ENCODE measurements at places on chromosomes 16 and 17. TPM values are rescaled to one million over a fixed set of nuclear protein-coding genes. Genes with fewer than 3 reads are reported as not detected.

NPIPA2 gene
- total RNA-seq = 5.6 TPM

CIBAR2 gene
- not detected for total RNA-seq

CD300H gene
- not detected for total RNA-seq

ADAM11 gene
- total RNA-seq = 0.28 TPM

TBC1D3H gene
- not detected for total RNA-seq

GP1BA gene
- 4.3 TPM for total RNA-seq

LGALS9 gene
- 102 TPM for total RNA-seq

ARL17B gene
- 18.6 TPM for total RNA-seq

GRCh38 chr17:80675438-80676095 is 130.9 kb downstream of the RPTOR start:
- H3K27me3 ChIP-seq = no peaks in the 10 kb centered on the region
- no peaks in the 10 kb centered on the region for H3K36me3 ChIP-seq
- peaks cover 15% of the 10 kb centered on the region for H3K4me1 ChIP-seq
- DNase-seq = no peak

- no peak overlapping the region for H3K27ac ChIP-seq
- no peaks in the 10 kb centered on the region for H3K36me3 ChIP-seq
- H3K27me3 ChIP-seq = no peaks in the 10 kb centered on the region
- H3K4me1 ChIP-seq = peaks cover 15% of the 10 kb centered on the region
- no peak overlapping the region for H3K4me3 ChIP-seq
Measured at GRCh38 chr17:20203761-20204263, 194.7 kb downstream of the SPECC1 start.

- H3K36me3 ChIP-seq = no peaks in the 10 kb centered on the region
- no peaks in the 10 kb centered on the region for H3K4me1 ChIP-seq
- H3K27ac ChIP-seq = no peak overlapping the region
- no peak for DNase-seq
- H3K4me3 ChIP-seq = no peak overlapping the region
Measured at GRCh38 chr17:19708431-19709175, 7.8 kb downstream of the SLC47A2 start.

DNA sequence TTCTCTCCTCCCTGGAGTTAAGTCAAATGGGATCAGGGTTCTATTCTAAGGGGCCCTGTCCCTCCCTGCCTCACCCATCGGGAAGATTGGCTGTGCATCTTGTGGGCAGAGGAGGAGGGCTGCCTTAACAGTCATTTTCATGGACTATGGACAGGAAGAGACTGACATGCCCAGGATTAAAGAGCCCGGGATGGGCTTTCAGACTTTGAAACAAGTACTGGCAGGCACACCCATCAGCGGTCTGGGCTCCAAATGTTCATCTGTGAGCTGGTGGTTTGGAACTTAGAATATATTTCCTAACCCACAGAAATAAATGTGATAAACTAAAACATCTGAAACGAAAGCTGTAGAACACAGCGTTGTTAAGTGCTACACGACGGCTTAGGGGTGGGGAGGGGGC is 6.5 kb downstream of the SLC6A4 start:
- no peak overlapping the region for H3K4me3 ChIP-seq
- no peak overlapping the region for H3K27ac ChIP-seq
- H3K4me1 ChIP-seq = no peaks in the 10 kb centered on the region
- peaks cover 3% of the 10 kb centered on the region for H3K27me3 ChIP-seq
- no peak for DNase-seq

DNA sequence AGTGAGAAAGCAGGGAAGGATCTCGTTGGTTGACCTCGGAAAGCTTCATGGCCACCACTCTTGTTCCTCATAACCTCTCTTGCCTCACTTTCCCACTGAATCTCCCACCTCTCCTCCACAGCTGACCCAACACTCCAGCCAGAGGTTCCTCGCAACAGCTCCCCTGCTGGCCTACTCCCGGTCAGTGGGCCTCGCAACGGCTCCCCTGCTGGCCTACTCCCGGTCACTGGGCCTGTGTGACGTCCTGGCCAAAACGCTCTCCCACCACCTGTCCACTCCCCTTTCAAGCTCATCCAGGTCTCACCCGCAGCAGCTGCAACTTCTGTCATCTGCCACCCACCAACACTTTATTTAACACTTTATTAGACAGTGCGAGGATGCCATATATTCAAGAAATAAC is 149.1 kb downstream of the VPS53 start:
- no peak for DNase-seq
- H3K27me3 ChIP-seq = no peaks in the 10 kb centered on the region
- peaks cover 20% of the 10 kb centered on the region for H3K36me3 ChIP-seq
- no peaks in the 10 kb centered on the region for H3K4me1 ChIP-seq
- no peak overlapping the region for H3K27ac ChIP-seq

GRCh38 chr17:10034719-10035475 is 129.8 kb upstream of the RCVRN start:
- H3K36me3 ChIP-seq = peaks cover 4% of the 10 kb centered on the region
- DNase-seq = no peak
- H3K4me3 ChIP-seq = no peak overlapping the region
- no peak overlapping the region for H3K27ac ChIP-seq

- no peak overlapping the region for H3K27ac ChIP-seq
- no peak overlapping the region for H3K4me3 ChIP-seq
- DNase-seq = no peak
- H3K36me3 ChIP-seq = peaks cover 11% of the 10 kb centered on the region
Measured at GRCh38 chr16:21989133-21989532, 11.8 kb downstream of the PDZD9 start.

- DNase-seq = peak; percentile 59
- peak overlapping the region; percentile 88 for H3K4me3 ChIP-seq
- H3K27me3 ChIP-seq = no peaks in the 10 kb centered on the region
- H3K4me1 ChIP-seq = peaks cover 46% of the 10 kb centered on the region
- H3K27ac ChIP-seq = peak overlapping the region; percentile 99
Measured at GRCh38 chr17:7307686-7308624, 527 bp downstream of the EIF5A start.

DNA sequence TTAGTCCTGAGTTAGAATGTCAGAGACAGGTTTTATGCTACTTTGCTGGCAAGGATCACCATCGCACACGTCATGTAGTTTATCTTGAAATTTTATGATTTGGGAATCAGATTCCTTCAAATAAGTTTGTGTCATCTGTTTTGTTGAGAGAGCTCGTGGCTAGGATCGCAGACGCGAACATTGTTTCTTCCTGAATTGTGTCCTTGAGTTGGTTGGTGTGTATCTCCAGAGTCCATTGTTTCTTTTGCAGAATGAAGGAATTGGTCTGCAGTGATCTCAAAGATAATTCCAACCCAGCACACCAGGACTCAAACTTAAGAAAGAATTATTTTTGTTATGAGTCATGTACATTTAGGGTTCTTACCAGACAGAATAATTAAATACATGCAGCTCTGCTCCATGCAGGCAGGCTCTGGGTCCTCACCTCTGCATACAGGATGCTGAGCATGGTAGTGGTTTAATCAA is 51.6 kb downstream of the PRKCA start:
- no peak overlapping the region for H3K4me3 ChIP-seq
- no peaks in the 10 kb centered on the region for H3K36me3 ChIP-seq
- no peak overlapping the region for H3K27ac ChIP-seq
- H3K4me1 ChIP-seq = no peaks in the 10 kb centered on the region
- no peak for DNase-seq
- no peaks in the 10 kb centered on the region for H3K27me3 ChIP-seq

GRCh38 chr17:63706336-63707082 is 6.6 kb upstream of the LIMD2 start:
- peaks cover 15% of the 10 kb centered on the region for H3K36me3 ChIP-seq
- peak overlapping the region; percentile 69 for H3K27ac ChIP-seq
- H3K27me3 ChIP-seq = no peaks in the 10 kb centered on the region
- DNase-seq = peak; percentile 59

DNA sequence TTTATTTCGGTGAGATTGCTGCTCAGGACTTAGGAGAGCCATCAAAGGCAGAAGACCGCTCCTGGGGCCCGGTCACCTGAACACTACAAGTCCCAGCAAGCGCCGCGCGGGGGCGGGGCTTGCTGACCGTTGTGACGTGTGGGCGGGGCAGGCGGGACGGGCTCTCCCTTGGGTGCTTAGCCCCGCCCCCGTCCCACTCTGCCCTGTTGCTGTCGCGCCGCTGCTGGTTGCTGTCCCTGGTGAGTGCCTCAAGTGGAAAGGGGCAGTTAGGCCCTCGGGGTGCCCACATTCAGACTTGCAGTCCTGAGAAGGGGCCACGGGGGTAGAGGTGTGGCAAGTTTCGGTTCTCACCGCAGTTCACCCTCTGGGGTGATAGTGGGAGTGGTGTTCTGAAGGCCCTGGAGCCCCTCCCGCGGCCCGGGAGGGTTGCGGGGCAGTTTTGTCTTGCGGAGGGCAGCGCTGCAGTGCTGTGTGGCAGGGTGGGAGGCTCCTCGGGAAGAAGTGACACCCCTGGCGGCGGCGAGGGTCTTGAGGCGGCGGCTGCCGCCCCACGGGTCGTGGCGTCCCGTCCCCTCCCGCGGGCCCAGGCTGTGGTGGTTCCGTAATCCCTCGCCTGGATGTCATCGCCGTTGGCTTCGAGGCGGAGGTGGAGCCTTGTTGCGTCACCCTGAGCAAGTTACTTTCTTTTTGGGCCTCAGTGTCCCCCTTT is at the start of gene CALCOCO2:
CALCOCO2 (plus strand) TSS at position 196 of the 709 bp plus-strand sequence. CDS start 10,673 bp downstream, outside the sequence.
- DNase-seq = peak; percentile 87
- H3K27me3 ChIP-seq = no peaks in the 10 kb centered on the region

GRCh38 chr17:55873017-55873758 is 122.3 kb downstream of the PCTP start:
- H3K4me1 ChIP-seq = no peaks in the 10 kb centered on the region
- DNase-seq = no peak
- no peaks in the 10 kb centered on the region for H3K36me3 ChIP-seq
- H3K27me3 ChIP-seq = no peaks in the 10 kb centered on the region

DNA sequence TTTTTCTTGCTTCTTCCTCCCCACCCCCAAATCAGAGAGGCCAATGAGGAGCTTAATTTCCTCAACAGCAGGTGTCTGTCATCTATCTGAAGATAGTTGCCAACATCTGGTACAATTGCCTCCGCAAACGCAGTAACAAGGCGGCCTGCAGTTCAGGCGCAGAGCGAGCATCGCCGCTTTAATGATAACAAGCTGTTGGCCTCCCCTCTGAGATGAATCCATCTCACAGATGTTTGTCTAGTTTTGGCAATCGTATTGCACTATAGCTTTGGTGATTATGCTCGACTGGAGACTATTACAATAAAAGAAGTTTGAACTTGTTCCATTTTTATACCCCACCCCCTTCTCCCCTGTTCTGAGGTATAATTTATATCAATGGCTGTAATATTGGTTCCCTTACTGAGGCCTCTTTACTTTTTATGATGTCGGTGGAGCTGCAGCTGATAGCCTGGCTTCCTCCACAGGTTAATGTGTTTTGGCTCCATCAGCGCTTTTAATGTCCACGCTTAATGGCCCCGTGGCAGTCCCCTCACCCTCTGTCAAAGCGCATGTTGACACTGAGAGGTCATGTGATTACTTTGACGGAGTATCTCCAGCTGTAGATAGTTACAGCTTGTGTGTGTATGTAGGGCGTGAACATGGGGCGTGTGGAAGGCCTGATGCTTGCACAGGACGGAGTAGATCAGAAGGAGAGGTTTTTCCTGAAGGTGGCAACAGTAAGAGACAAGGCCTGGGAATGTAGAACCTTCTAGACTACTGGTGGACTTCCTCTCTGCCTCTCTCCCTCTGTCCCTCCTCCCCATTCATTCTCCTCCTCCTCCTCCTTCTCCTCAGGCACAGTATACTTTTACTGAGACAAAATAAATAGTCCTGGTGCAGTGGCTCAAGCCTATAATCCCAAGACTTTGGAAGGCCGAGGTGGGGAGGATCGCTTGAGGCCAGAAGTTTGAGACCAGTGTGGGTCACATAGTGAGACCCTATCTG is 164.7 kb downstream of the MSI2 start:
- H3K27me3 ChIP-seq = no peaks in the 10 kb centered on the region
- H3K4me1 ChIP-seq = peaks cover 6% of the 10 kb centered on the region
- H3K36me3 ChIP-seq = no peaks in the 10 kb centered on the region
- DNase-seq = no peak
- no peak overlapping the region for H3K27ac ChIP-seq
- no peak overlapping the region for H3K4me3 ChIP-seq

GRCh38 chr17:78268951-78269905 is 37.8 kb downstream of the TMEM235 start:
- H3K4me3 ChIP-seq = no peak overlapping the region
- H3K27ac ChIP-seq = no peak overlapping the region
- H3K36me3 ChIP-seq = no peaks in the 10 kb centered on the region
- no peaks in the 10 kb centered on the region for H3K27me3 ChIP-seq
- no peaks in the 10 kb centered on the region for H3K4me1 ChIP-seq

- no peaks in the 10 kb centered on the region for H3K27me3 ChIP-seq
- no peak for DNase-seq
- H3K4me3 ChIP-seq = no peak overlapping the region
Measured at GRCh38 chr17:47934856-47935255, 6.5 kb upstream of the PNPO start.

DNA sequence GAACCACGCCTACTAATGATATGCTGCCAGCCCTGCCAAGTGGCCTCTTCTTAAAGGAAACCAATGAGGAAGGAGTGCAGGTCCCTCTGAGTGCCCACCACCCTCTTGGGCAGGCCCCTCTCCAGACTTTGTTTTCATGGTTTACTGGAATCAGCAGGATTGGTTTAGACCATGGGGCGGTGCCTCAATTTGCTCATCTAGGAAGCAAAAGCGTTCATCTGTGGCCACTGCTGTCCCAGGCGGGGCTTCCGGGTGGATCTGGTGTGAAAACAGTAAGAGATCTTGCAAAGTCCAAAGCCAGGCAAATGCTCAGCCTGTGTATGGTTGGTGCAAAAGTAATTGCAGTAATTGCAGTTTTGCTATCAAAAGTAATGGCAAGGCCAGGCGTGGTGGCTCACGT is 71.3 kb downstream of the AMFR start:
- H3K27me3 ChIP-seq = no peaks in the 10 kb centered on the region
- H3K4me1 ChIP-seq = peaks cover 13% of the 10 kb centered on the region
- H3K4me3 ChIP-seq = no peak overlapping the region
- no peak overlapping the region for H3K27ac ChIP-seq
- no peak for DNase-seq

GRCh38 chr16:57278494-57278893 is 6.0 kb downstream of the PLLP start:
- DNase-seq = no peak
- H3K4me3 ChIP-seq = no peak overlapping the region
- peaks cover under 1% of the 10 kb centered on the region for H3K27me3 ChIP-seq
- no peak overlapping the region for H3K27ac ChIP-seq
- H3K36me3 ChIP-seq = no peaks in the 10 kb centered on the region

DNA sequence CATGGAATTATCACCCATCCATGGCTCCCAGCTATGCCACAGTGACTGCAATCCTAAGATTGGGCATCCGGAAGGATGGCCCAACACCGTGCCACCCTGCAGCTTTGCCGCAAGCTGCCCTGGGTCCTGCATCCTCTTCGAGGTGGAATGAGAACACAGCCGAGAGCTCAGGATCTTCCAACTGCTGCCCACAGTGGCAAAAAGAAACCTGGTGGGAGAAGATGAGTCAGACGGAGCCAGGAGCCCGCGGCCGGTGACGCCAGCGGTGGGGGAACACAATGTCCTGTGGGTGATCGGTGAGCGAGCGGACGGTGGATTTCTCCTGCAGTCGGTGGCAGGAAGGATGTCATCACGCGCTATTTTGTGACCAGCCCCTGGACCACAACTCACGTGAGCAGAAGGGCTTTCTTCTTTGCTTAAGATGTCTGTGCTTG is 20.1 kb downstream of the CD7 start:
- peaks cover 67% of the 10 kb centered on the region for H3K4me1 ChIP-seq
- peak overlapping the region; percentile 68 for H3K4me3 ChIP-seq
- no peaks in the 10 kb centered on the region for H3K27me3 ChIP-seq
- DNase-seq = peak; percentile 92
